EL (cell line): ENCODE measurements at places on chromosomes 11 and 22.

DNA sequence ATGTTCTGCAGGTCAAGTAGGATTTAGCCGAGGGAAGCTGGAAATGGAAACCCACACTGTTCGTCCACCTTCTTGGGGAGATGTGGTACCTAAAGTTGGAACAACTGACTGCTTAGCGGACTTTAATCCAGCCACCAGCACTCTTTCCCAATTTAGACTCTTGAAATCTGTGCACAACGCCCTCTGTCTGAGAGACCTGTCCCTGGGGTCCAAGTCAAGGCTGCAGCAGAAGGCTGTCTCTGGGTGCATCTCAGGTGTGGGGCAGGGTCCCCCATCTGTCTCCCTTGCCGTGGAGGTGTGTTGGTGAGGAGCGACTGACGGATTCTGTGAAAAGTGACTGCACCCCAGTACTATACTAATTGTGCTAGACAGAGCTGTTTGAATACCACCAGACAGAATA lies 168.2 kb upstream of the CADM1 start:
- DNase-seq, result no peak

DNA sequence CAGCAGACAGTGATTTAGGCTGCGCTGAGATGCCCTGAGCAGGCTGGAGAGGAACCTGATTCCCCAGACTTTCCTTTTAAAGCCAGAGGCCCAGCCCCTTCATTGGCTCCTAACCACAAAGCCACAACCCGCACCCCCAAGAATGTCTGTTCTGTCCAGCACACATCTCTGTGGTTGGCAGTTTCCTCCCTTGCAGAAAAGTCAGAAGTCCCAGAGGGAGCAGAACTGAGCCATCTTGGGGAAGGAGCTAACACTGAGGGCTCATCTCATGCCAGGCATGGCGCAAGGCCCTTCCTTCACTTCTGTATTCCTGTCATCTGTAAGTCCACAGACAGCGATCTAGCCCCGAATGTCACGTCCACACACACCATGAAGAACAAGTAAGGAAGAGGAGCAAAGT lies 97.1 kb upstream of the SYT13 start:
- peak; percentile 37 for DNase-seq

GRCh38 chr22:27507935-27508526 lies 293.5 kb downstream of the MN1 start:
- peak; percentile 72 for DNase-seq

GRCh38 chr11:126720539-126721235 lies 279.9 kb downstream of the KIRREL3 start:
- no peak for DNase-seq

GRCh38 chr11:118877487-118878162 lies 6.1 kb upstream of the CXCR5 start:
- DNase-seq, result no peak

GRCh38 chr11:107704451-107704850 lies 7.4 kb downstream of the SLN start:
- DNase-seq, result peak; percentile 75

- no peak for DNase-seq
Observed at GRCh38 chr22:25393121-25393805, 171.2 kb upstream of the GRK3 start.

DNA sequence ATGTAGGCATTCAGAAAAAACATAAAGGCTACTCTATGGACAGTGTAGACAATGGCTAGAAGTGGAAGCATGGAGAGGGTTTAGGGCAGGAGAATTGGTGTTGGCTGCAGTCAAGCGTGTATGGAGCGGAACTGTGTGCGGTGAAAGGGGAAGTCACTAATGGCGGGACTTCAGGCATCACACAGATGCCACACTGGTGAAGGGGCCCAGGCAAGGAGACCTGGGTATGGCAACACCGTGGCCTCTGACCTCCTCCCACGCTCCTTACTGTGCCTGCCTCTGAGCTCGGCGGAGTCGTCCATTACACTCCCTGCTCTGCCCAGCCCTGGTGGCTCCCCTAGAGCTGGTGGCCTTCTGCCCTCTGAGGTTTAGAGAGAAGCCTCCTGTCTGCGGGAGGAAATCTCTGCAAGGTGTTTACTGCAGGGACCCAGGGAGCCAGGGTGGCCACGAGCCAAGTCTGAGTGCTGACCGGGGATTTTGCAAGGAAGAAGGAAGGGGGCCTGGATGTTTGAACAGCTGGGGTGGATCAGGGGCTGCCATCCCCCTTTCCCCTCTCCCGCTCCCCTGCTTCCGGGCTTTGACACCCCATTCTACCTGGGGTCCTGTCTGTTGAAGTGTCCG lies 75.1 kb upstream of the TSPAN18 start:
- no peak for DNase-seq

DNA sequence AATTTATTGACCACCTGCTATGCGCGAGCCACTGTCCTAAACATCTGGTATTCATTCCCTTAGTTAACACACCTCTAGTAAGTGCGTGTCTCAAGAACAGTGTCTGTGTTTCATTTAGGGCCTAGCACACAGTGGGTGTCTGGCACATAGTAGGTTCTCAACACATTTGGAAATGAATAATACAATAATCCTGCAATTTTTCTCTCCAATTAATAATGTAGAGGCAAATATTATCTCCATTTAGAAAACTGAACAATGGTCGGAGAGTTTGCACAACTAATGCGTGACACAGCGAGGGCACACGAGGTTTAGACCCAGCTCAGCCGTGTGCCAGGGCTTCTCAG lies 4.0 kb upstream of the NCF4 start:
- DNase-seq, result no peak

DNA sequence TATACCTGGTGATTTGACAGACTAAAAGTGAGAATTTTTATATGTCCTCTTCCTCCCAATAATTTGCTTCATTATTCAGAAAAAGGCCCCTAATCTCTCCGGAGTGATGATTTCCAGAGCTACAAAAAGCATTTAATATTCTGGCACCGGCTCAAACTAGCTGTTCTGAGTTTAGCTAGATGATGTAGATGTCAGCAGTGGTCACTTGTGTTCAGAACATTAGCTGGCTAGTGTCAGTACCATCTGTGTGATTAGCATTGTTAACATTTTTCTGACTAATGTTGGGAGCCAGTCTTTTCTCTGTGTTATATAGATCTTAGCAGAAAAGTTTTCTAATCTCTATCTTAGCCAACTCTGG lies 68.7 kb upstream of the RRM1 start:
- peak; percentile 30 for DNase-seq
